ENCODE measurements at places on chromosomes 2 and 18.
A peak's percentile ranks its signal among the peaks of the same experiment; 100 is the strongest.

DNA sequence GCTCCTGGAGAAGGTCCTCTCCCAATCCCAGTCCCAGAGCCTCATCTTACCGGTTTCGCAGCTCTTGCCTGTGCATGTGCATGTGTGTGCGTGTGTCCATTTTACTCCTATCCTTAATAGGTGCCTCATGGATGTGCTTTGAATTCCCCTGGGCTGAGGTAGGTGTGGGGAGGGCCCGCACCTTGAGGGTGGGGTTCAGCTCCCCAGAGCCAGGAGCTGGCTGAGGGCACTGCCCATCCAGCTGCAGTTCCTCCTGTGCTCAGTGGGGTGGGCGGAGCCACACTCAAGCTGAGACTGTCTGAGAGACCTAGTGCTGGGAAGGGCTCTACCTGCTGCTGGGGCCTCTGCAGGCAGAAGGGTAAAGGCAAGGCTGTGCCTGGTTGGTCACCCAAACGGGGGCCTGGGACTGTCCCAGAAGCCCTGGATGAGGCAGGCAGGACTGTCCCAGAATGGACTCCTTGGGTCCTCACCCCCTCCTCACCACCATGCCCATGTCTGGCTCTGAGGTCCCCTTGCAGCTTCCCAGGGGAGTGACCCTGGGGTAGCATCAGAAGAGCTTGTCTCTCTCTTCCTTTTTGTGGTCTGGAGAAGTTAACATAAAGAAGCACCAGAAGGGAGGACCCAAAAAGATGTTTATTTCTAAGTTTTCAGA is 8.9 kb downstream of the GDF7 start:
- H3K4me1 ChIP-seq = peaks cover 55% of the 10 kb centered on the region
- H3K27me3 ChIP-seq = peaks cover 24% of the 10 kb centered on the region
- H3K27ac ChIP-seq = peak overlapping the region; percentile 57
- peak; percentile 41 for DNase-seq
- peak overlapping the region; percentile 61 for H3K4me3 ChIP-seq

DNA sequence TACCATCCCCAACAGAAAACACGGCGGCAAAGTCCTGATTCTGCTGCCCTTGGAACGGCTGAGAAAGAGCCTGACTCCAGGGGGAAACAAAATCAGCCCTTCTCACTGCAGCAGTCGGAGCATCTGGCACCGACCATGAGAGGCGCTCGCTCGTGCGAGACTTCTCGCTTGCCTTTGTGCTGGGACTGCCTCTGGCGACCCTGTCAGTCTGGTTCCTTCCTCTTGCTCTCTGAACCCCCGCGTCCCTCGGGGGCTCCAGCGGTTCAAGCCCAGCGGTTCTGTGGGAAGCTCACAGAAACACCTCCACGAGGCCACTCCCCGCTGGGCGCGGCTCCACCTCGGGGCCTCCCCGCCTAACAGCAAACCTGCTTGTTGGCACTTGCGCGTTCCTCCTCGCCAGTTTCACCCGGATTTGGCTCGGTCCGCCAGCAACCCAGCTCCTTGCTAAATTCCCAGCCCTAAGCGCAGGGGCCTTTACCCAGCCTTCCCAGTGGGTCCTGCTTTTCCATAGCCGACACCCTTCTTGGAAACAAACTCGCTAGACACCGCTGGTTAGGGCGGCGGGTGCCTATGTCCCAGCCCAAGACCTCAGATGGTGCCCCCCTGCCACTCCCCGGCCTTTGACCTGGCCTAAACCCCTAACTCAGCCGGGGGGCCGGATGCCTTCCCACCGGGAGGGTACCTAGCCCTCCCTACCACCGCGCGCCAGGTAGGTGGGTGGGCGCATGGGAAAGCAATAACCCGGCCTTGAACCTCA is 2.2 kb downstream of the RND3 start:
- no peak for DNase-seq
- H3K27me3 ChIP-seq = peaks cover 51% of the 10 kb centered on the region

GRCh38 chr2:115199966-115200365 is 757.5 kb downstream of the DPP10 start:
- H3K36me3 ChIP-seq = no peaks in the 10 kb centered on the region
- H3K27ac ChIP-seq = no peak overlapping the region
- H3K4me1 ChIP-seq = no peaks in the 10 kb centered on the region
- no peaks in the 10 kb centered on the region for H3K27me3 ChIP-seq
- no peak for DNase-seq
- no peak overlapping the region for H3K4me3 ChIP-seq

GRCh38 chr2:222799262-222799918 is 61.4 kb upstream of the ACSL3 start:
- no peaks in the 10 kb centered on the region for H3K27me3 ChIP-seq
- no peaks in the 10 kb centered on the region for H3K36me3 ChIP-seq
- no peak for DNase-seq
- no peak overlapping the region for H3K4me3 ChIP-seq

DNA sequence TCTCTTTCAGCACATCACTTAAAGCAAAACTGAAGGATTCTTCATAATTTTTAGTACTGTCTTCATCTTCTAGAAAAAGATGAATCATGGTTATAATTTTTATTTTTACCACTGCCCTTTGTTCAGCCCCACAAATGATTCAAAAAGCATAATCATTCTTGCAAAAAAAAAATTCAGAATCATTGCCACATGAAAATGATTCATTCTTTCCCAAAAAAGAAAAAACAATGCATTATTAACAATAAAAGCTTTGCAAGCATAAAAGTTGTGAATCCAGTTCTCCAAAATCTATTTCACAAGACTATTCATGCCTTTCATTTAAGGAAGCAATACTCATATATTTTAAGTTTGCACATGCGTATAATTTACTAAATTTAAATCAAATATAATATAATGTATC is 204.8 kb downstream of the RBM43 start:
- no peak overlapping the region for H3K4me3 ChIP-seq
- no peak overlapping the region for H3K27ac ChIP-seq
- no peaks in the 10 kb centered on the region for H3K4me1 ChIP-seq
- no peak for DNase-seq
- H3K36me3 ChIP-seq = no peaks in the 10 kb centered on the region

DNA sequence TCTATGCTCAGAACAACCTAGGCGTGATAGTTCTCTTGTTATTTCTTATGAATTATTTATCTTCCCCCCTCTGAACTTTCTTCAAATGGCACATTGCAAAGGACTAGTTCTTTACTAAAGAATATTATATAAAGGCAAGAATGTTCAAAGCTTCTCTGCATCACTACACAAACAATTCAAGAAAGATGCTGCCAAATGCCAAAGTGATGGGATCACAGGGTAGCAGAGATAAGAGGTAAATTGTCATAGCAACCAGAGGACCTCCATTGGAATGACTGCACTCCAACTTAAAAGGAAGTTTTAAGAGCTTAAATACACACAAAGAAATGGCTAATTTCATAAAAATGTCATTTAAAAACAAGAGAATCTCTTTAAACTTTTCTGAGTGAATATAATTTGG is 72.8 kb downstream of the AQP4 start:
- no peak overlapping the region for H3K27ac ChIP-seq
- DNase-seq = no peak
- H3K4me1 ChIP-seq = no peaks in the 10 kb centered on the region
- H3K36me3 ChIP-seq = no peaks in the 10 kb centered on the region
- no peaks in the 10 kb centered on the region for H3K27me3 ChIP-seq

DNA sequence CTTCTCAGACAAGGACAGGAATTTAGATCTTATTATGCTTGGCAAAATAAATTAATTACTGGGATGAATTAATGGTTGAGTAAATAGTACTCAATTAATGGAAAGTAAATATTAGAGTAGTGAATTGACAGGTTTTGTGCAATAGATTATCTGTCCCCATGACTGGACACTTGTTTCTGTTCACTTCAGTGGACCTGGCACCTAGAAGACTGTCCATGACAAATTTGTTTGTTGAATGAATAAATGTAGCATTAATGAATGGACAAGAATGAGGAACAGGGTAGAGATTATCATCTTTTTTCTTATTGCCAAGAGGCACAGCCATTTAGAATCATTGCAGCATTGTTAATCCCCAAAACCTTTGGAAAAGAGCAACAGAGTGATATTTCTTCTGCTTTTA is 570.0 kb upstream of the CRIM1 start:
- H3K27me3 ChIP-seq = no peaks in the 10 kb centered on the region
- H3K4me1 ChIP-seq = no peaks in the 10 kb centered on the region
- no peaks in the 10 kb centered on the region for H3K36me3 ChIP-seq

DNA sequence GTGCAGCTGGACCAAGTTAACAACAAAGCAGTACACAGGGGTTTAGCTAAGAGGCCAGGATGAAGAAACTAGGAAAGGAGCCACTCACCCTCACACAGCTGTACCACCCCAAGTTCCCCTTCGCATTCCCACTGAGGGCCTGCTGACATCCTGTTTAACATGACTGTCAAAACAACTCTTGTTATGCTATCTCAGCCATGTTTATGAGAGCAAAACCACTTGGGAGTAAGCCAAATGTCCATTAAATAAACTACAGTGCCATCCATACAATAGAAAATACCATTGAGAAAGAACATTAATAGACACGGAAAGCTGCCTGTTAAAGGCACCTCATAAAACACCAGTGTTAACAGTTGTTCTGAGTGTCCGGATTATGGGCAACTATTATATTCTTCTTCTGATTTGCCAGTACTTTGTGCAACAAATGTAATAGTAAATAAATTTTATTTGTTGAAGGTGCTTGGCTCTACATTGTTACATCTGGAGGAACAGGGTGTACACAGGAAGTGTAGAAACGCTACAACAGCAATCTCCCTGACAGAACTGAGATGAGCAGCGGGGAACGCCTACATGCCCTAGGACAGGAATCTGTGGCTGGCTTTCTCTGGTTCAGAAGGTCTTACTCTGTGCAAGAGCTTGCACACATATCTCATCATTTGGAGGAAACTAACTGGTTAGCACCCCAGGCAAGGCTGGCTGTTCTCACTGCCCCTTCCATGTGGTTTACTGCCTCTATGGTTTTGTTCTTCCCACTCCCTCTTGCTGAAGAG is 85.6 kb downstream of the EHD3 start:
- no peaks in the 10 kb centered on the region for H3K36me3 ChIP-seq
- H3K4me1 ChIP-seq = peaks cover 66% of the 10 kb centered on the region
- H3K4me3 ChIP-seq = no peak overlapping the region
- DNase-seq = no peak
- no peak overlapping the region for H3K27ac ChIP-seq

DNA sequence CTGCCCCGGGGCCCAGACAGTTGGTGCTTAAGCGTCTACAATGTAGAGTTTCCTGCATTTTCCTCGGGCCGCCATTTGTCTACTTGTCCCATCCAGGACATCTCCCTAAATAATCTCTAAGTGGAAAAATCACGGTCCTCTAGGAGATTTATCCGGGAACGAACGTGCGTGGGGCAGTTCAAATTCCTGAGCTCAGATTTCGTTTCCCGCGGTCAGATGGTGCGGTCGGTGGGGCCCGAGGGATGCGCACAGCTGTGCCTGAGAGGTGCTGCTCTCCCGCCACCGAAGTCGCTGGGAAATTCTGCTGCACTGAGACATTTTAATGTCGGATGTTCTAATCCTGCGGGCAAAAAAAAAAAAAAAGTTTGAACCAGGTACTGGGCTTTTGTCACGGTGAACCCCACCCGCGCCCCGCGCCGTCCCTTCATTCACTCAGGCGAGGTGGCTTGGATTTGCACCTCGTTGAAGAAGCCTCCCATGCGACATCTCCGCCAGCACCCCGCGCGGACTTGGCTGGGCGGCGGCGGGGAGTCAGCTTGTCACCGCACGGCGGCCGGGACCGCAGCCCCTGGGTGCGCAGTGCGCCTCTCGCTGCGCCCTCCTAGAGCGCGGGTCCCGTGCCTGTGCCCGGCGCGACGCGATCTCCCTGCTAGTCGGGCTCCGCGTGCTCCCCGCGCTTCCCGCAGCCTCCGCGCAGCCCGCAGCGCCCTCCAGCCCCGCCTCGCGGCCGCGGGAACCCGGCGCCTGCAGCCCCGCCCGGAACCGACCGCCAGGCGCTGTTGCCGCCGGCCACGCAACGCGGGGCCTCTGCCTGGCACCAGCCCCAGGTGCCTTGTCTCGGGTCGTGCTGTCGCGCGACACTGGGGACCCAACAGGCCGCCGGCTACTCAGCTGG is 191.9 kb upstream of the TCF4 start:
- H3K4me1 ChIP-seq = peaks cover 22% of the 10 kb centered on the region
- H3K4me3 ChIP-seq = peak overlapping the region; percentile 80
- H3K27ac ChIP-seq = peak overlapping the region; percentile 83
- peak; percentile 28 for DNase-seq
- no peaks in the 10 kb centered on the region for H3K36me3 ChIP-seq
- H3K27me3 ChIP-seq = no peaks in the 10 kb centered on the region

DNA sequence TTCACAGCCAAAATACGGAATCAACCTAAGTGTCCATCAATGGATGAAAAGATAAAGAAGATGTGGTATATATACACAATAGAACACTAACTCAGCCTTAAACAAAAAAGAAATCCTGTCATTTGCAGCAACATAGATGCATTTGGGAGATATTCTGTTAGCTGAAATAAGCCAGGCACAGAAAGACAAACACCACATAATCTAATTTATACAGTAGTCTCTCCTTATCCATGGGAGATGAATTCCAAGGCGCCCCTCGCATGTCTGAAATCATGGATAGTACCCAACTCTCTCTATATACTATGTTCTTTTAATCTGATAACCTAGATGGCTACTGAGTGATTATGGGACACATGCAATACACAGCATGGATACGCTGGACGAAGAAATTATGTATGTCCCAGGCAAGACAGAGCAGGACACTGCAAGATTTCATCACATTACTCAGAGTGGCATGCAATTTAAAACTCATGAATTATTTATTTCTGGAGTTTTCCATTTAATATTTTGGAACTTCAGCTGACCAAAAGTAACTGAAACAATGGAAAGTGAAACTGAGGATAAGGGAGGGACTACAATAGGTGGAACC is 39.5 kb downstream of the ORC4 start:
- DNase-seq = no peak
- H3K4me3 ChIP-seq = no peak overlapping the region
- H3K4me1 ChIP-seq = peaks cover 46% of the 10 kb centered on the region
- no peak overlapping the region for H3K27ac ChIP-seq
- H3K27me3 ChIP-seq = no peaks in the 10 kb centered on the region
- peaks cover 13% of the 10 kb centered on the region for H3K36me3 ChIP-seq

GRCh38 chr2:170813611-170814532 is 2.8 kb upstream of the GAD1 start:
- no peak for DNase-seq
- peak overlapping the region; percentile 67 for H3K27ac ChIP-seq
- H3K4me1 ChIP-seq = peaks cover 33% of the 10 kb centered on the region
- peaks cover 5% of the 10 kb centered on the region for H3K36me3 ChIP-seq
- peaks cover 66% of the 10 kb centered on the region for H3K27me3 ChIP-seq

- DNase-seq = no peak
- peaks cover 33% of the 10 kb centered on the region for H3K36me3 ChIP-seq
- no peaks in the 10 kb centered on the region for H3K27me3 ChIP-seq
Observed at GRCh38 chr18:6044773-6045172, 149.5 kb upstream of the TMEM200C start.

GRCh38 chr2:230267556-230267955 is 42.0 kb downstream of the SP140 start:
- H3K36me3 ChIP-seq = peaks cover 73% of the 10 kb centered on the region
- peaks cover 66% of the 10 kb centered on the region for H3K4me1 ChIP-seq
- peak overlapping the region; percentile 51 for H3K4me3 ChIP-seq
- DNase-seq = peak; percentile 52
